ENCODE measurements at places on chromosomes 2 and 18.

GRCh38 chr2:18009891-18010290 is 131.4 kb downstream of the KCNS3 start:
- no peak for DNase-seq

DNA sequence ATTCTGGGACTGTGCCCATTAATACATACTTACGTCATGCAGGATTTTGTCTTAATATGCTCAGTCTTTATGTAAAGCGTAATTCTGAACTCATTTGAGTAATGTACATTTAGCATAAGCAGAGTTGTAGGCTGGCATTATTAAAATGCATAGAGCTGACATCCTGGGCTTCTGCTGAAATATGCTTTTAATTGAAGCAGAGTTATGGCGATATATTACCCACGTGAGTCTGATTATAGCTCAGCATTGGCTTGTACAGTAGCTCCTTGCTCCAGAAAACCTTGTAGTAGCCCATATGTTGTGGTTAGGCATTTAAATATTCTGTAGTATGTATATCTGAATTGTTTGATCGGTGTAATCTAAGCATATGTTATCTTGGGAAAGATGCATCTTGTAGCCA is 233.9 kb downstream of the PTGR3 start:
- DNase-seq: no peak

GRCh38 chr2:217849154-217849975 is 153.4 kb downstream of the TNS1 start:
- DNase-seq: no peak

GRCh38 chr18:70025580-70025979 is 77.9 kb upstream of the CD226 start:
- DNase-seq: no peak

DNA sequence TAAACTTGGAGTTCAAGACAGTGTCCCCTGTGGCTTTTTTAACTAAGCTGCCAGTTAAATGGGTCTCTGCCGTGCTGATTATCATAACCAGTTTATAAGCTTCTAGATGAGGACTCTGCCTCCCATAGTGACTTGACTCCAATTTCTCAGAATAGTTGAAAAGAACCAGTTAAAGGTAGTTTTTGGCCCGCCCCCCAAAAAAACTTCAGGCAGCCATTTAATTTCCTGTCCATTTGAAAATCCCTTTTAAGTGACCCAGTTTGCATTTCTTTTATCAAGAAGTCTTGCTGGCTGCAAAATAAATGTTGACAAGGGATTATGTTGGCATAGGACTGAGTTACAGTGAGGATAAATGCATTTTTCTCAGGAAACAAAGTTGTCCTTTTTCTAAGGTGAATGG is 2.3 kb downstream of the SLC20A1 start:
- DNase-seq: no peak

GRCh38 chr18:13406736-13407135 is 188.2 kb downstream of the LDLRAD4 start:
- DNase-seq: no peak

DNA sequence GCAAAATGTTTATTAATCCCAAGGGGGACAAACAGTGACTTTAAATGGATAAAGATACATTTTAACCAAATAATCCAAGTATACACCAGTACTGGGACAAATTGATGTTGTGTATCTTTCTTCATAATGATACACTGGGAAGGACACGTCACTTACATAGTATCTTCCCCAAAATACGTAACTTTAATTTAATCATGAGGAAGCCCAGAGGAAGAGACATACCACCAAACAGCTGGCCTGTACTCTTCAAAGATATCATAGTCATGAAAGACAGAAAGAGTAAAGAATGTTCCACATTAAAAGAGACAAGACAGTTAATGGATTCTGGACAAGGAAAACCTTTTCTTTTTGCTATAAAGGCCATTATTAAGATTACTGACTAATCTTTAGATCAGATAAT is 37.1 kb downstream of the AGFG1 start:
- DNase-seq: no peak

GRCh38 chr2:239252393-239252792 is 148.4 kb downstream of the HDAC4 start:
- DNase-seq: no peak

- DNase-seq: peak; percentile 98
Observed at GRCh38 chr2:43595603-43596412, at the start of gene THADA. Gene THADA (minus strand): TSS chr2:43596038. CDS start chr2:43592392, 3,646 bp downstream.

DNA sequence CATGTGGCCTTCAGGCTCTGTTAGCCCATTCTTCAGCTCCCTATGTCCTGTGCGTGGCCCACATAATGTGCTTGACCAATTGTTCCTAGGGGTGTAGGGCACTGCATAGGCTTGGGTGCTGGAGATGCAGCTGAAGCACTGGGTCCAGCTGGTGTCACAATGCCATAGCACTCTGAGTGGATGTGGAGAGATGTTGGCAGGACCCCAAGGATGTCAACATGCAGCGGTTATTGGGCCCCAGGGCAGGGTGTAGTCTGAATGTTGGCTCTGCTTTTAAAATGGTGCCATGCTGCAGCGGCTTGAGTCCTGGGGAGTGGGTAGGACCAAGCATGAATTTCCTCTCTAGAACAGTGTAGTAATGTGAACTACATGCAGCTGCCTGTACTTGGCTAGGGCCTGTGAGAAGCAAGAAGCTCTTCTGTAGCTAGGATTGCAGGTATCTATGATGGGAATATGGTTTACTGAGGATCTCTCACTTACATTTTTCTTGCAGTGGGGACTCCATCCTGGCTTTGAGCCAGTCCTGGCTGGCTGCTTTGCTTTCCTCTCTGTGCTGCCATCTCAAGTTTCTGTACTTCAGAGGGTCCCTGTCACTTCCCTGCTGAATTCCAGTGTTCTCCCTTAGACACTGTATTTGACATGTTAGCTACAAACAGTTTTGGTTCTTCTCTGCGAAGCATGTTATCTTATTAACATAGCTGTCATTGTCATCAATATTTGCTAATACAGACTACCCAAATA is 148.4 kb downstream of the CSRNP3 start:
- DNase-seq: no peak

- no peak for DNase-seq
Observed at GRCh38 chr2:9681427-9681817, 50.6 kb upstream of the YWHAQ start.

DNA sequence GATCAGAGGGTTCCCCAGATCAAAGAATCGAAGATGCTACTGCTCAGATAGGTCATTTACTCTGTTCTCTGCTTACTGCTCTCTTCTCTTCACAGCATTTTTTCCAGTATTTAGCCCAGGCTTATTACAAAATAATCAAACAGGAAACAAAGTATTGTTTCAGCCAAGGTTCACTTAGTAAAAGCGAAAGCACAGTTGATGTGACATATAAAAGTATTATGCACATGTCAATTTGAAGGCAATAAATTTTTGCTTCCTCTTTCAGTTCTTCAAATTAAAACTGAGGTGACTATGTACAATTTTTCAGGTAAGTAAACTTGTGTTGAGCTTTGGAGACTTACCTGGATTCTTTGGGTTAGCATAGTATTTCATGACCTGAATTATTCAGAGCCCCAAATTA is 262.8 kb upstream of the CHST9 start:
- no peak for DNase-seq

- no peak for DNase-seq
Observed at GRCh38 chr2:151347294-151347693, 10.1 kb upstream of the TNFAIP6 start.

DNA sequence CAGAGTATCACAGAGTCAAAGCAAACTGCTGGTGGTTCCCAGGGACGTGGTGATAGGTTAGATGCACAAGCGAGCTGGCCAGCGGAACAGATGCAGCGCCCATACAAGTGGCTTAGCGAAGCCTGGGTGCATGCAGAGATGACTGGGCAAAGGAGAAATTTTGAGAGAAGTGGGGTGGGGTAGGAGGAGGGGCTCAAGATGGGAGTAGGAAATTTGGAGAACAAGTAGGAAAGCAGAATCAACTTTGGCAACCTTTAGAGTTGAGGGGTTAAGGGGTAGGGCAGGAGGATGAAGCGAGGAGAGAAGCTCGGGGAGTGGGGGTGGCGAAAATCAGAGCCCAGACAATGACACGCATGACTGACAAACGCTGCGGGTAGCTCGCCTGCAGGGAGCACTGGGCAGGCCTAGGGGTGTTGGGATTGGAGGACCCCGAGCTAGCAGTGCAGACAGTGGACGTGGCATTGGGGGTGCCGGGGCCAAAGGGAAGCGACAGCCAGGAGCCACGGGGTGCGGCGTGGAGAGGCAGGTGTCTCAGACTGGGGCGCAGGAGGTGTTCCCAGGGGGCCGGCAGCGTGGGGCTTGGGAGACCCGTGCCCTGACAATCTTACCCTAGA is 431 bp downstream of the FAM98A start:
- no peak for DNase-seq

GRCh38 chr2:88739985-88740600 is 48.6 kb downstream of the RPIA start:
- peak; percentile 48 for DNase-seq

DNA sequence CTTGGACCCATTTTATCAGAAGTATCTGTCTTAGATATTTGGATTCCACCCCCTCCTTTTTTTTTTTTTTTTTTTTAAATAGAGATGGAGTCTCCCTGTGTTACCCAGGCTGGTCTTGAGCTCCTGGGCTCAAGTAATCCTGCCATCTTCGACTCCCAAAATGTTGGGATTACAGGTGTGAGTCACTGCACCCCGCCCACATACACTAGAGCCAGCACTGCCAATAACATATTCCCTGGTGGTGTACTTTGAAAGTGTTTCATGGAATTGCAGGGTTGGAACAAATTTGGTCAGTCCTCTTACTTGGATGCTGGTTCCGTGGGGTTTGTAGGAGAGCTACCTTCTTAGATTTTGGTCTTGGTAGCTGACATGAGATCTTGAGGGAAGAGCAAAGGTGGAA is 15.0 kb downstream of the PDCL3 start:
- no peak for DNase-seq

DNA sequence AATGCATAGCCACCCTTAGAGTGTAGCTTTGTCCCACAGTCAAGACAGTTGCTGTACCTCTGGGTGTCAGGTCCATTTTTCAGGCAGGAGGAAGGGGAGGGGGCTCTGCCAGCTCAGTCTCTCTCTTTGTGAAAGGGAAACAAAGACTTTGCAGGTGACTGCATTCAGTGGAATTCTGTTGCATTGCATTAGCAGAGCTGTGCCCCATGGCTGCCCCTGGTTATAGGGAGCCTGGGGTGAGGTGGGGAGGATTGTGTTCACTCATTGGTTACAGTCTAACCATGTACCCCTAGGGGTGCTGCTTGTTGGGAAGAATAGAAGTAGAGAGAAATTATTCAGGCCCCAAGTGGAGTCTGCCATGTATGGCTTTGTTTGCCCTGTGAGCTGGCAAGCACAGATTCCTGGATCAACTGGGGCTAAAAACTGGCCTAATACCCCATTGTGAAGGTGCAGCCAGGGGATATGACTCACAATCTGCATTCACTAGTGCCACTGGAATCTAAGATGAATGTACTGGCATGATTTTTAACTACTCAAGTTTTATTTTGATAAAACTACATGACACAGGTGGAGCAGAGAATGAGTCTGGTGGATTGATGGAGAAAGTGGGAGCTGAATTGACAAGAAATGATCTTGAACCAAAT is 118.4 kb downstream of the SH3BP4 start:
- DNase-seq: no peak

DNA sequence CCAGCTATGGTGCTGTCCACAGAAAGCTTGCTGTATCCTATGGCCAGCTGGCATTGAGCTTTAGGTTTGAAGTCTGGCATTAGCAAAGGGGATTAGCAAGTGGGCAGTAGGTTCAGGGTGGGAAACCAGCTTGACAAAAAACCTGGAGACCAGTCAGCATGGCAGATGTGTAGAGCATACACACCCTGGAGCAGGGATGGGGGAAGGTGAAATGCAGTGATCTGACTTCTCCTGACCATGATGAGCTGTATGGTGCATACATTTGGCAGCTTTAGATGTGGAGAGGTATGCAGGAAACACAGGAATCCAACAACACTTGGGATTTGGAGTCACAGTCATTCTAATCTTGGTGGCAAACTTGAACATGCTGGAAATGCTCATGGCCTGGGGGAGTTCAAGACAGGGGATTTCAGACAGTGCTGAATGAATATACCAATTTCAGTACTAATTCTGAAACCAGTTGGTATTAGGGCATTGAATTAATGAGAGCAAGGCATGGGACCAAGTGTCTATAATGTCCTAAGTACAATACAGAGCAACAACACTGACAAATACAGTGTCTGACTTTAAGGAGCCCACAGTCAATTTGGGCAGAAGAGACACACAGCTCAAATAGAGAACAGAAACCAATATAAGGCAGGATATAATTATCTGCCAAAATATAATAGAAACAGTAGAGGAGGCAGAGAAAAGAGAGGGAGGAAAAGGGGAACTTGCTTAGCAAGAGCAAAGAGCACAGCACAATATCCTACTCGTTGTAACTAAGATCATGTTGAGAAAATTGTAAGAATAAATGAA is 11.8 kb downstream of the ARHGAP15 start:
- no peak for DNase-seq

GRCh38 chr2:197028230-197028629 is 101.7 kb upstream of the PGAP1 start:
- no peak for DNase-seq

DNA sequence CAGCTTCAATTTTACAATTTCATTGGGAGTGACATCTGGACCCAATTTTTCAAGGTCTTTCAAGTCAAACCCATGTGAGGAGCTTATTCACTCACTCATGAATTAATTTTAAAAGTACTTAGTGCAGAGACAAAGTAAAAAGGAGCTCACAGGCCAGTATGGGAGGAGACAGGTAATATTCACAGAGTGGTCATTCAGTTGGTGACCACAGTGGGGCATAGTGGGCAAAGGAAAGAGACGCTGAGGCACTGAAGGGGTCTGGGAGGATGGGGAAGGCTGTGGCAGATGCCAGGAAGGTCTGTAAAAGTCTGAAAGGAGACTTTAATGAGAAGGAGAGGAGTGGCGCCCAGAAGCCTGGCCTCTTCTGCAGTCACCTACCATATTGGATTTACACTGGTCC is 76.0 kb downstream of the CD8B2 start:
- no peak for DNase-seq

GRCh38 chr2:58336416-58336815 is 95.3 kb upstream of the FANCL start:
- no peak for DNase-seq

DNA sequence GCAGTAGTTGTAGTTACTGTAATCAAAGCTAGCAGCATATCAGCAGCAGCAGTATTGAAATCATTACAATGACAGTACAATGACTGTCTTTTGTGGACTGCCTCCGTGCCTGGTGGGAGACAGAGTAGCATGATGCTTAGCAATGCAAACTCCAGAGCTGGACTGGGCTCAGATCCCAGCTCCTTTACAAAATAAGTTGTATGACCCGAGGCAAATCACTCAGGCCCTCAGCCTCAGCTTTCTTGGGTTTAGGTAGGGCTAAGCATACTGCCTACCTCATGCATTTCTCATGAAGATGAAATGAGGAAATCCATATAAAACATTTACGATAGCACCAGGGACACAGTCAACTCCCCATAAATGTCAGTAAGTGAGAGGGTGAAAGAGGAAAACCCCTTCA is 170.7 kb downstream of the TTC32 start:
- DNase-seq: no peak

- no peak for DNase-seq
Observed at GRCh38 chr2:130150181-130151144, 5.6 kb upstream of the CCDC74B start.

- no peak for DNase-seq
Observed at GRCh38 chr2:2530334-2530733, 199.3 kb upstream of the MYT1L start.

Measured in NCI-H1436 (cell line).